ENCODE measurements at places on chromosomes 11 and 22.

DNA sequence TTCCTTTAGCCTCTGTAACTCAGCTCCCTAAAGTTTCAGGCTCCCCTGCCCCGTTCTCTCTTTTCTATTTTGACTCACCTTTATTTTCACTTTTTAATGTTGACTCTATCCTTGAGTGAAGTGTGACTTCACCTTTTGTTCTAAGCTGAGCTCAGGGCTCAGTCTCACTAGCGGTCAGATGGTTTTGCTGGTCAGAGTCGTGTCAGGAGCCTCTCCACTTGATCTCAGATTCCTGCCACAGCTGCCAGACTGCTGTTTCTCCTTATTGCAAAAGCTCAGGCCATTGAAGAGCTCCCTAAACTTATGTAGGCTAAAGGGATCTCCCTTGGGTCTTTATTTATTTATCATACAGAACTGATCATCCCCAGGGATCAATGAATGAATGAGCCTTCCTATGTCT is 13.7 kb upstream of the POU2AF2 start:
- no peak for DNase-seq

DNA sequence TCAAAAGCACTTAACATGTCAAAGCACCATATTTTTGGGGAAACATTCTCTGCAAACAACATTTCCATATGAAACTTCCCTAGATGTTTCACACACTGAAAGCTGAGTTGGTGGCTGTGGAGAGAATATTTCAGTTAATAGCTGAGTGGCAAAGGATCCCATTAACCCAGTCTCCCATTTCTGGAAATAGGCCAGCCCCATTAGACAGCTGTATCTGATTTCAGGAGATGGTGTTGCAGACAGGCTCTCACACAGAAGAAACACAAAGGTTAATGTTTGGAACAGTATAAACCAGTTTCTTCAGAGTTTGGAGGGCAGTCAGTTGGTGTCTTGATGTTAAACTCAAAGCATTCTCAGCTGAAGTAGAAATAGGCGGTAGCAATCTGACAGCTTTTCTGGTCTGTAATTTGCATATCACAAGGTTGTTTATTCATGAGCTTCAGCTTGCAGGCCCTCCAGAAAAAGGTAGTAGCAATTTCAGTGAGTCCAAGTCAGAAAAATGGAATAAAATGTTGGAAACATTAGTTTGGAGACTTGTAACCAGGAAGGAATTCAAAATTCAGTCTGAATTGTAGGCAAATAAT is 15.5 kb upstream of the ZBTB44 start:
- no peak for DNase-seq

DNA sequence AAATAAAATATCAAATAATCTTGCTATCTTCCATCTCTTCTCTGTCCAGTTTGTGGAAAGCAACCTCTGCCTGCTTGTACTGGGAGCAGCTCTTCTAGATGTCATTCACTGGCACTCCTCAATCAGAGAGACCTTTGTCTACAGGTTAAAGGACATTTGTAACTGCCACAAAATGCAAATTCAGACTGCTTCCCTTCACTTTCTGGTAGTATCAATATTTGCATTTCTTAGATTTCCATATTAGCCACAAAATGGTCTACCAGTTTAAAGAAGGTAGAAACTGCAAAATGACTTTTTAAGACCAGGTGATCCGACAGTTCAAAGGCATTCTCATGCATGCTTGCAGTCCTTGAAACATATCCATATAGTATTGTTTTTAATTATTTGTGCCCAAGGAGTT is 51.7 kb upstream of the RCN1 start:
- DNase-seq, result no peak

GRCh38 chr11:72421351-72421750 is 13.0 kb downstream of the CLPB start:
- DNase-seq, result no peak

GRCh38 chr22:40314041-40314440 is 32.3 kb upstream of the ADSL start:
- DNase-seq, result no peak

DNA sequence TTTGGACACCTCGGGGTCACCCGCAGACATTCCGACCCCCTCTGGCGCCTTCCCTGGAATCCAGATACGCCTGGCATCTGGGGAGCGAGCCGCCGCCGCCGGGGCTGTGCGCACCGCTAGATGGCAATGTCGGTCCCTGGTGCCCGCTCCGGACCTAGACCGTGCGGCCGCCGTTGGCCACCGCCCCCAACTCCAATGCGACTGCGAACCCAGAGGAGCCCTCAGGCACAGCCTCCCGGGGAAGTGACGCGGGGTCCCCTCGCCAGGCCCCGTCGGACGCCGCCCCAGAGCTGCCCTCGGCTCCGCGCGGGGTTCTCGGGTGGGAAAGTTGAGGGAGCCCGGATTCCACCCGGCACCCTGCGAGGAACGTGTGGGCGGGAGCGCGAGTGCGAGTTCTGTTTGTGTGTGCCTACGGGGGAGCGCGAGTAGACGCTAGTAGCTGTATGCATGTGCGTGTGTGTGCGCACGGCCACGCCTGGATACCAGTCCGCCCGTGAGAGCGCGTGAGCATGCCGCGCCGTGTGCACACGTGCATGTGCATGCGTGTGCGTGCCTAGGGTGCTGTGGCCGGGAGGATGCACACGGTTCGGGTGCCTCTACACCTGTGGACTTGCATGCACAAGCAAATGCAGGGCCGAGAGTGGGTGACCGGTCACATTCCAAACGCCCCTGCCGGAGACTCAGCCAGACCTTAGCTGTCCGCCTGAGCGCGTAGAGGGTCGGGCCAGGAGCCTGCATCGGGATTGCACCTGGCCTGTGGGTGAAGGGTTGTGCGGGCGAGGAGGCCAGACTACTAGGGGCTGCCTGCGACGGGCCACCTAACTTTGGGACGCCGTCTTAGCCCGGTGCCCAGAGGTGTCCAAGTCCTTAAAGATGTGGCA is 1.9 kb downstream of the CHRM4 start:
- peak; percentile 71 for DNase-seq

GRCh38 chr22:43448048-43448447 is 36.2 kb downstream of the MPPED1 start:
- DNase-seq, result peak; percentile 49

DNA sequence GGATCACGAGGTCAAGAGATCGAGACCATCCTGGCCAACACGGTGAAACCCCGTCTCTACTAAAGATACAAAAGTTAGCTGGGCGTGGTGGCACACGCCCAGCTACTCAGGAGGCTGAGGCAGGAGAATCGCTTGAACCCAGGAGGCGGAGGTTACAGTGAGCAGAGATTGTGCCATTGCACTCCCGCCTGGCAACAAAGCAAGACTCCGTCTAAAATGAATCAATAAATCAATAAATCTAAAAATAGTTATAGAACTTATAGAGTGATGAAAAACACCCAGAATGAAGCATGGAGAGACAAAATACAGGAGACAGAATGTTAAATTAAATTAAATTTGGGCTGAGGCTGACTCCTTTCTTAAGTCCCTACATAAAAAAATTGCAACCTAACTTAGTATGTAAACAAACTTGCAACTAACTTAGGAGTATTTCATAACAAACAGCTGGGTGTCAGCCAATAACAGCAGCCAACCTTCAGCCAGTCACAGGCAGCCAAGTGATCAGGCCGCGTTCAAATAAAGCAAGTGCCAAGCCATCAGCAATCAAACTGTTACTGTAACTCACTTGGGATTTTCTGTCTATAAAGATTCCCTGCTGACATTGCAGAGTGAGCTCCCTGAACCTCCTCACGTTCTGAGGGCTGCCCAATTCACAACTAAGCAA is 7.3 kb upstream of the TP53AIP1 start:
- DNase-seq, result no peak

DNA sequence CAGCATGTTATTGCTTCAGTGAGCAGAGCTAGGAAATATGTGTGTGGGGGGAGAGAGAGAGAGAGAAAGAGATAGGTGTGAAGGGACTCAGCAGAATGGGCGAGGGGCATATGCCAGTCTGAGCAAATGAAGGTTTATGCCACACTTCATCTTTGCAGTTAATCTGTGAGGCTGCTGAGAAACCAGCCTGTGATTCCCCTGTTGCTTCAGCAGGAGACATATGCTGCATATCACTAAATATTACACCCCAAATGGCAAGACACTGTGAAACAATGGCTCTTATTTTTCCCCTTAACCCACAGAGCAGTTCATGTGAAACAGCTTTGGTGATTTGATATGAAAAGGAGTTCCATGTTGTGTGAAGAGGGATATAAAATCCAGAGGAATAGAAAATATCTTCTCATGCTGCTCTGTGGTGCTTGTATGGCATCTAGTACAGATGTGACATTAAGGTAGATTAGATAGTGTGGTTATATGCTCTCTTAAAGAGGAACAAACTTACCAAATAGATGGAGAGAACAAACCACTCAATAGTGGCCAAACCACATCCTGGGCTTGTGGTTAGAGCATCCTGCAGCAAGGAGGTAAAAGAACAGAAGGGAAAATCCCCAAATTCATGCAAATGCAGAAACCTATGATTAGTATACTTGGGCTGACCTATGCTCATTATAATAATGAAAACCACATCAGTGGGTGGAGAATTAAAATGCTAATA is 864.2 kb downstream of the FAM181B start:
- DNase-seq, result no peak

GRCh38 chr11:29190313-29190712 is 826.5 kb downstream of the KCNA4 start:
- no peak for DNase-seq

Measured in posterior cingulate gyrus (tissue), 11 donors.